Mammary epithelial cell (primary cell): ENCODE measurements at places on chromosomes 7 and 10.

GRCh38 chr10:17782921-17783665, 26.1 kb upstream of the MRC1 start:
- peak; percentile 52 for DNase-seq

GRCh38 chr7:137674551-137675409, 172.0 kb downstream of the DGKI start:
- DNase-seq: no peak

DNA sequence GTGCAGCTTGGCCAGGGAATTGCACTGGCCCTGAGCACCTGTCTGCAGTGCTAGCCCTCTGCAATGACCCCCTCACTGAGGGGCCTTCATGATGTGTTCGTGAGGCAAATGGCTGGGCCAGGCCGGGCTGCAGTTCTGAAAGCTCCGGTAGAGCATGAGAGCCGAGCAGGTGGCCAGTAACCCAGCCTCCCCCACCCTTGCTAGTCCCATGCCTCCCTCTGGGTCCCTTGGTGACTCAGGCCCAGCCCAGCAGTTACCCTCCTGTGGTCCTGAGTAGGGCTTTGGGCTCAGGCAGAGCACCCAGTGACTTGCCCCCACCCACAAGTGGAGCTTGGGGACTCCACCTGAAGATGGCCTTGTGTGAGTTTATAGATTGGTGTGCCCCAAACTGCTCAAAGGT, 16.1 kb upstream of the CSGALNACT2 start:
- no peak for DNase-seq

- no peak for DNase-seq
Observed at GRCh38 chr10:26481315-26481692, 43.2 kb downstream of the APBB1IP start.

- DNase-seq: no peak
Observed at GRCh38 chr10:88616250-88616977, 29.9 kb downstream of the LIPJ start.

- DNase-seq: no peak
Observed at GRCh38 chr7:29900745-29901144, 88.9 kb downstream of the SCRN1 start.

- no peak for DNase-seq
Observed at GRCh38 chr7:22576612-22577469, 76.9 kb upstream of the STEAP1B start.

GRCh38 chr7:83704564-83704963, 55.6 kb upstream of the SEMA3E start:
- no peak for DNase-seq

DNA sequence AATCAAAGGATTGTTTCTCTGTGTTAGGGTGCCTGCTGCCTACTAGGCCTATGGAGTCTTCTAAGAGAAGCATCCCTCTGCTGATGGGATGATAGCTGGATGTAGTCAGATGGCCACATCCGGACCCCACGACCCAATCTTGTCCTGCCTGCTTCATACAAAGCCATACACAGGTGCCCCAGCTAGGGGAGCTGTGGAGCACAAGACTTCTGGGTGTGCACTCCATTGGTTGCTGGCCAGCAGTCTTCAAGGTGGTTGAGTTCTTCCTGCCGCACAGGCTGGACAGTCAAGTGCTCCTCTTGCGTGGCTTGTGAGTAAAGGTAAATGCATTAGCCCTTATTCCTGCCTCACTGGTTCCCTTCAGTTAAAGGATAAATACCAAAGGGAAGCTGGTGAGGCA, 120.2 kb downstream of the TEX36 start:
- DNase-seq: no peak

- DNase-seq: no peak
Observed at GRCh38 chr7:7122033-7122478, 60.3 kb upstream of the C1GALT1 start.

DNA sequence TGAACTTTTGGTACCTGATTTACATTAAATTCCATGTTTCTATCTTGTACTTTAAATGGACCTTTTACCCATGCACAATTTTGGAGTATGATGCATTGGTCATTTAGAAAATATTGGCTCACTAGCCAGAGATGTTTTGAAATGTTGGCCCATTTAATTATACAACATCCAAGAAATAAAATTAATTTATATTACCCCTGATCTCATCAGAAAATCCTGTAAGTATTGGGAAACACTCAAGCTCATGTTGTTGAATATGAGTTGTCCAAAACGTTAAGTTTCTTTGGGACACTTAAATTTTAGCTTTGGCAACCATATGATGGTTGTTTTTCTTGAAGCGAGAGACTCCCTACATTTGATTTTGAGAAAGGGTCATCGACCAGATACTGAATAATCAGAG, 492.7 kb downstream of the RPS24 start:
- DNase-seq: no peak

- DNase-seq: no peak
Observed at GRCh38 chr10:47378606-47379444, 5.3 kb downstream of the ZNF488 start.

GRCh38 chr10:63994371-63994770, 473.2 kb downstream of the REEP3 start:
- no peak for DNase-seq

DNA sequence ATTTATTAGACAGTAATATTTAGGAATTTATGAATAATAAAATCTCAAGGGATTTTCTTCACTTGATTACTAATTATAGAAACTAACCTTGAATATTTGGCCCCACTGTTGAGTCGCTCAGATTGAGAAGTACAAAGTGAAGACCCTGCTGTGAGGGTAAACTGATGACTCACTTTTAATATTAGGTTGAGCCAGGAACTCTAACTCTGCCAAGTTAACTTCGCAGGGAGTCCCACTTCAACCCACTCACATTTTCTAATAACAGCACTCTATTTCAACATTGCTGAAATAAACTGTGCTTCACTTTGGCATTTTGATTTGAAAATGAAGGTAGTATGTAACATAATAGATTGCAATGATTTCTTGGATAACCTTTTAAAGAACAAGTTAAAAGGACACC, 200.7 kb downstream of the POLR1F start:
- no peak for DNase-seq

- no peak for DNase-seq
Observed at GRCh38 chr7:140594131-140594691, 46.4 kb downstream of the DENND2A start.
